Upper lobe of left lung (tissue), 6 donors: ENCODE measurements at places on chromosomes 6 and 20.

- no peak for DNase-seq
Measured at GRCh38 chr6:19569563-19569962, 267.6 kb upstream of the ID4 start.

DNA sequence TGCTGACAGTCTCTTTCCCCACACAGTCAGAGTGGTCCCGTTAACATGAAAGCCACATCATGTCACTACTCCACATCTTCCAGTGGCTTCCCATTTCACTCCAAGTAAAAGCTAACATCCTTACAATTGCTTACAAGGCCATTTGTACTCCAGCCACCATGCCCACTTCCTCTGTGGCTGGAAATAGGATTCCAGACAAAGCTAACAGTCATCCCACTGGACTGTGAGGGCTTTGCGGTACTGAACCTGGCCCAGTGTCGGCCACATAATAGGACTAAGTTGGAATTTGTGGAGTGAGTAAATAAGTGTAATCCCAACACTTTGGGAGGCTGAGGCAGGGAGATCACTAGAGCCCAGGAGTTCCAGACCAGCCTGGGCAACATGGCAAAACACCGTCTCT lies 10.9 kb downstream of the CCM2L start:
- no peak for DNase-seq

DNA sequence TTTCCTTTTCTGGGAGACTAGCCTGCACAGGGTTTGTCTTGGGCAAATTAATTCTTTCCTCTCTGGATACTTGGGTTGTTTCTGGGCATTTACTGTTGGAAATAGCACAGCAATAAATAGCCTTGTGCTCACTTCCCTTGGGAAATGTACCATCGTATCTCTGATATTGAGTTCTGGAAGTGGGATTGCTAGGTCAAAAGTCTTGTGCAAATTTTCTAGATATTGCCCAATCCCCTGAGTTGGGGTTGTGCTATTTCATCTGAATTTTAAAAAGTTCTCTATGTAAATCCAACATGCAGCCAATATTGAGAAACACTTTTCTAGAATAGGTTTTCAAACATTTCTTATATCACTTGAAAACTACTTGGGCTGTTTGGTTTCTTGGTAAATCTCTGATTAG lies 64.0 kb upstream of the ELOVL5 start:
- no peak for DNase-seq

GRCh38 chr6:54307439-54307910 lies 766 bp upstream of the TINAG start:
- no peak for DNase-seq

DNA sequence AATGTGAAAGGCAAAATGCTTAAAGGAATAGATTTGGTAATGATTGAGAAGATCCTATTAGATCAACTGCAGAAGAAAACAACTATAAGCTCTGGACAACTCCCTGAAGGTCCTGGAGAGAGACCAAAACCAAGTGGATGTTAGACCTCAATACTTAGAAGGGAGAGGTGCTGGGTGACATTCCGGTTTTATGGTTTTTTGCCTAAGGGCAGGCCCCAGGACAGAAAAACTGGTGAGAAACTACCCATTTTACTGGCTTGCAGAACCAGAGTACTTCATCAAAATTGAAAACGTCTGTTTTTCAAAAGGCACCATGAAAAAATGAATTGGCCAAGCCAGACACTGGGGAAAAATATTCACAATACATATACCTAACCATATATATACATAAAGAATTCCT lies 26.3 kb downstream of the SAMHD1 start:
- no peak for DNase-seq

GRCh38 chr6:33075568-33076405 lies at the start of gene HLA-DPB1:
Gene HLA-DPB1, plus strand, starts transcription at chr6:33075990. Its CDS starts 52 bp downstream, at chr6:33076042.
- DNase-seq, result peak; percentile 44

DNA sequence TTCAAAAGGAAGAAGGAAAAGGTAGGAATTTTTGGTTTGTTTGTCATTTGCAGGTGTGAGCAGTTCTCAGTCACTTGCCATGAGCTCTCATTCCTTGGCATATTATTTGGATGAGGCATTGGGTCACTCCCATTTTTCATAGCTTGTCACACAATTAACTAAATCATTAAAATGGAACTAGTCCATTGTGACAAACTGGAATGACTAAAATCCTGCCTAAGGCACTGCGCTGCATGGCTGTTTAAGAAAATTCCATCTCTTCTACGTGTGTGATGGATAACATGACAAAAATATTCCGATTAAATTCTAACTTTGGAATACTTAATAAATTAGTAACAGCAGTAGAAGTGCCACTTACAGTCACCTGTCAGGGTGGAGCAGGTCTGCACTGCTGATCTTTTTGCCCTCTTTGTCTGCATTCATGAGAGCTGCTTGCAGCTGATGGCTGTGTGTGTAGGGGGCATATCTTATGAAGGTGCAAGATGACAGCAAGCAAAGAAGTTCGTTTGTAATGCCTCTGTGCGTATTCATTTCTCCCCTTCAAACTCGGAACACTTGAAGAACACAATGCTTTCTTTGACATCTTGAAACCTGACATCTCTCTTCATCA lies 1292.6 kb upstream of the MAP3K7 start:
- DNase-seq, result no peak

- DNase-seq, result peak; percentile 27
Measured at GRCh38 chr20:13868331-13868730, 83.5 kb downstream of the NDUFAF5 start.

GRCh38 chr6:34052918-34053608 lies 92.8 kb downstream of the GRM4 start:
- no peak for DNase-seq

- peak; percentile 67 for DNase-seq
Measured at GRCh38 chr6:31180500-31180899, 10.0 kb upstream of the POU5F1 start.

GRCh38 chr6:133730881-133731280 lies 158.0 kb upstream of the TCF21 start:
- no peak for DNase-seq
